ENCODE measurements at places on chromosomes 11 and 22.

DNA sequence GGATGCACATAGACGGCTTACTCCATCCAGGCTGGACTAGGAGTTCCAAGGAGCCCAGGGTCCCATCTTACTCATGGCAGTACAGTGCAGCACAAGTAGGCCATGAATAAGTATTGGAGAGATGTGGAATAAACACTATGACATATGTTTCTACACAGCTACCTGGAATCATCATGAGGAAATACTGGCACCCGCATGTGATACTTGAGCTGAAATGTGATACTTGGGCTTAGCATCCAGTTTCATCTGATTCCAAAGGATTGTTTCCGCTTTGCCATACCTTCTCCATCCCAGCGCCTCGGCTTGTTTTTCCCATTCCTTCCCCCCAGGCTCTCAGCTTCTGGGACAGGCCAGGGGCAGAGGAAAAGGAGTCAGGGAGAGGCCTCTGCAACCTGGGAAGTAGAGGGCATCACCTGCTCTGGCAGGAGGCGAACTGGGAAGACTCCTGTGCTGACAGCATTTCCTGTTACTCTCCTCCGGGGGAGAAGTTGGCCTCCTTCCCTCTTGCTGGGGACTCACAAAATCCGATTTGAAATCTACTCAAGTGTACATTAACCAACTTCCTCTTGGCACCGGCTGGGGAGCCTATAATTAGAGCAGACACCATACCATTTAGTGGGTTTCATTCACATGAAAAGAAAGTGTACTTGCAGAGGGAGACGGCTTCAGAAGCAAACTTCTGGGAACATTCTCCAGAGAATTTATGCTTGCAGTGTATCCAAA, 187.8 kb downstream of the MIAT start:
- no peak for DNase-seq

- no peak for DNase-seq
These were observed 198.5 kb upstream of the SORL1-AS1 start for GRCh38 chr11:121651257-121651605.

DNA sequence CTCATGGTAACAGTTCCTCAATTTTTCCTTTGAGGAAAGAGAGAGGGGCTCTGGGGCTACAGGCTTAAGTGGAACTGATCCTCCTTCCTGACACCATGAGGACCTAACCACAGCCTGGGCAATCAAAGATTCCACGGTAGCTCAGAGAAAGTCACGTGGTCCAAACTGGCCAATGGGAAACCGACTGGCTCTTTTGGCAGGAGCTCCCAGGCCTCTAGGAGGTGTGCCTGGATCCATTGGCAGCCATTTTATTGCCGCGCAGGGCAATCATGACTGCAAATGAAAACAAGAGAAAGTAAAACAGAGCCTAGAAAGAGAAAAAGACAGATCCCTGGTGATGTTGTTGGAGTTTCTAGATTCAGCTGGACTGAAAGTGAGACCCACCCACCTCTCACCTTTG, 27.3 kb upstream of the ASPHD2 start:
- no peak for DNase-seq

- DNase-seq = no peak
These were observed 38.6 kb downstream of the KCNQ1 start for GRCh38 chr11:2483426-2483825.

DNA sequence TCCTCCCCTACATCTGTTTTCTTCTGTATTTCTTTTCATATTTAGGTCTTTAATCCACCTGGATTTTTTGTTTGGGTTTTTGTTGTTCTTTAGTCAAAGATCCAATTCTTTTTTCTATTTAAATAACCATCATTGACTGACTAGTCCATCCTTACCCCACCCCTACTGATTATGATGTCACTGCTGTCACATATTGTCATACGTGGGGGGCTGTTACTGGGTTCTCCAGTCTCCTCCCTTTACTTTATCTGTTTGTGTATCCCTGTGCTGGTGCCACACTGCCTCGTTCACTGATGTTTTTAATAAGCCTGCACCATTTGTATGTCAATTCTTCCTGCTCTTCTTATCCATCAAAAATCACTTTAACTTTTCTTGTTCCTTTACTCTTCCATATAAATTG, 6.9 kb upstream of the DCPS start:
- DNase-seq = no peak

GRCh38 chr11:124172101-124172500, 11.0 kb upstream of the OR10D3 start:
- no peak for DNase-seq

DNA sequence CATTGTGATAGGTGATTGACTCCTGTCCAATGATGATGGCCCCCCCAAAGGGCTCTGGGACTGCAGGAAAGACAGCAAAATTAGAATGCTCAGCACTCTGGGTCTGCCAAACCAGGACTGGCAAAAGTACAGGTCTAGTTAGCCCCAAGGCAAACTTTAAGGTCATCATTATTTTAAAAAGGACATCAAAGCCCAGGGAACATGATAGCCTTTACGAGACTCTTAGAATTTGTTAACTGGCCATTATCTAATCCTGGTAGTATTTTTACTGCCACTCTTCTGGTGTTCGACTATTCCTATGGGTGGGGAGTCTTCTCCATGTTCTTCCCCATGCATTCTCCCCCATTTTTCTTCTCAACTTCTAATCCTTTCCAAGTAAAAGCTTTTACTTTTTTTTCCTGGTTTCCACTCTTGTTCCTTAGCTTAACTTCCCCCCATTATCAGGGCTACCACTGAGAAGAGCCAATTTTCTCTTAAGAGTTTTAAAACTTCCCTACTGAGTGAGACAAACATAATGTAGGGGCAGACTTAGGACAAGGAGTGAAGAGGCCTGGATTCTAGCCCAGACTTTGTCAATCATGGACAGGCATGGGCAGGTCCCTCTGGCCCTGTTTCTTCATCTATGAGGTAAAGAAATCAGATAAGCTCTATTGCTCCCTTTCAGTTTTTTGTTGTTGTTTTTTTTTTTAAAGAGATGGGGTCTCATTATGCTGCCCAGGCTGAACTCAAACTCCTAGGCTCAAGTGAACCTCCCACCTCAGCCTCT, 7.1 kb downstream of the DDB1 start:
- no peak for DNase-seq

DNA sequence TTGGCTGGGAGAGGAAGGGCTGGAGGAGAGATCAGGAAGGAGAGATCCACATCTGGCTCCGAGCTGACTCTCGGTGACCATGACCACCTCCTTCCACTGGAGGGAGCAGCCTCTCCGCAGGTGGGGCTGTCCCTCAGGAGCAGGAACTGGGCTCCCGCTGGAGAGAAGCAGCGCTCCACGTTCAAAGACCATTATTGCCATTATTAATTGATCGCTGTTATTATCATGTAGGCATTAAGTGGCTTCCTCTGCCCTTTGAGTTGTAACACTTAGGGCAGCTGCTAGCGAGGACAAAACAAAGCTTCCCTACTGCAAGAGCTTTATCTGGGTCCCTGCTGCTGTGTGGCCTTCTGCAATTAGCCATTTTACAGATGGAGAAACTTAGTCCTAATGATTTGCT, 251.9 kb downstream of the ST3GAL4 start:
- no peak for DNase-seq

GRCh38 chr11:19628018-19628417, 84.6 kb upstream of the NAV2 start:
- no peak for DNase-seq

DNA sequence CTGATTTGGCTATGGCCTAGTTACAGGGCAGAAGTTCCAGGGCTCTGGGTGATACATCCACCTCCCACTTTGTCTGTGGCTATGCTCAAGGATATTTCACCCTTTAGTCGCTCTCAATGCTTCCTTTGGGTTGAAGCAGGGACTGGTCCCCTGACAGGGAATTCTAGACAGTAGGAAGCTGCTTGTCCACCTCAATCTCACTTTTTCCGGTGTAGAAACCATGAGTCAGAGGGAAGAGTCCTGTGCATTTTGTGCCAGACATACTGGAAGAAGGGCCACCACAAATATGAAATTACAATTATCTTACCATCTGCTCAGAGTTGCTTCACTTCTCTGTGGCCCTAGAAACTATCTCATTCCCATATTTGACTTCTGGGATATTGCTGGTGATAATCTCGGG, 413.7 kb upstream of the FAT3 start:
- DNase-seq = no peak

- DNase-seq = no peak
These were observed 2.1 kb upstream of the MS4A6A start for GRCh38 chr11:60184824-60185511.

GRCh38 chr11:57605028-57605420, 7.5 kb downstream of the SERPING1 start:
- DNase-seq = no peak

DNA sequence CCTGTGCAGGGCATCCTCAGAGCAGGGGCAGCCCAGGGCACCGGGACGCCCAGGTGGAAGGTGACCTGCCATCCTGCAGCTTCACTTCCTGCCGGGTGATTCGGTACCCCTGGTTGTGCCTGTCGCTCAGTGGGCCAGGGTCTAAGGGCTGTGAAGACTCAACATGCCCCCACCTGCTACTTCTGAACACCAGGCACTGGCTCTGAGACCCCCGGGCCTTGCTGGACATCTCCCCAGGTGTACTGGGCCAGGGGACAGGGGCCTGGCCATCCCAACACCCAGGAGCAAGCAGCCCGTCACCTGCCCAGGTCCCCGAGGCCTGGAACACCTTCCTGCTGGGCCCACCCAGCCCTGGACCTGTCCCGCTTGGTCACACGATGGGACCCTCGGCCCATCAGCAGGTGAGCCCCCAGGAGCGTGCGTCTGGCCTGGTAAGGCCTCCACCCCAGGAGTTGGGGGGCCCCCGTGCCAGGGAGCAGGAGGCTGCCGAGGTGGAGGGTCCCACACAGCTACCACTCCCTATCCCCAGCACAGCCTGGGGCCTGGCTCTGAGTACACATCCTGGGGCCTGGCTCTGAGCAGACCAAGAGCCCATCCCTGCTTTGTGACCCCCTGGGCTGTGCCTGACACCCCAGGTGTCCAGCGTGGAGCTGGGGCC, 3.9 kb upstream of the MUC5B start:
- no peak for DNase-seq

DNA sequence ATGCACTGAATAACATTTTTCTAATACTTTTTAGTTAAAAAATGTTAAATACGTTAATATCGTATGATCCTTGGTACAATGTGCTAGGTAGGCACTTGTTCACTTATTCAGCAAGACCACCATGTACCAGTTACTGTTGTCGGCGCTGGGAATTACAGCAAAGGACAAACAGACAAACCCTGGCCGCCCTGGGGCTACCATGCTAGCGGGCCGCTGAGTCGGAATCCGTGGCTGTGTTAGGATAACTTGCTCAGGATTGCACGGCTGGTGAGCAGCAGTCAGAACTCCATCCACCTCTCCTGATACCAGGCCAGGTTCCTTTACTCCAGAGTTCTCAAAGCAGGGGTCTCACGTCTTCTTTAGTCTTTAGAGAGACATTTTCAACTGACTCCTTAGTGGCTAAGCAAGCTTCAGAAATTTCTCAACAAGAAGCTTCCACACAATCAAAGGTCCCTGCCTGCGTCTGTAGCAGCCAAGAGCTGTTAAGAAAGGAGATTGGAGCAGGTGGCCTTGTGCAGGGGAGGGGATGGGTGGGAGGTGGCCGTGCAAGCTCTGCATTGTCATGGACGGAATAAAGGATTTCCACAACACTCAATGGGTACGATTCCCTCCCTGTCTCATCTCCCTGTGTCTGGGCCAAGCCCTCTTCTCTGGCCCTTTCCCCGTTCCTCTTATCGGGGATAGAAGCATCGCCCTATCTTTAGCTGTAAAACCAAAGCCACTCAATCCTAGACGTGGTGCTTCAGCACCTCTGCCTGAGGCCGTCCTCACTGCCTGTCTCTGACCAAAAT, 39.8 kb upstream of the NNMT start:
- no peak for DNase-seq

- DNase-seq = no peak
These were observed 804.2 kb downstream of the NTM start for GRCh38 chr11:132174362-132175255.

- DNase-seq = no peak
These were observed 554.0 kb upstream of the ARHGAP42 start for GRCh38 chr11:100133114-100133513.

DNA sequence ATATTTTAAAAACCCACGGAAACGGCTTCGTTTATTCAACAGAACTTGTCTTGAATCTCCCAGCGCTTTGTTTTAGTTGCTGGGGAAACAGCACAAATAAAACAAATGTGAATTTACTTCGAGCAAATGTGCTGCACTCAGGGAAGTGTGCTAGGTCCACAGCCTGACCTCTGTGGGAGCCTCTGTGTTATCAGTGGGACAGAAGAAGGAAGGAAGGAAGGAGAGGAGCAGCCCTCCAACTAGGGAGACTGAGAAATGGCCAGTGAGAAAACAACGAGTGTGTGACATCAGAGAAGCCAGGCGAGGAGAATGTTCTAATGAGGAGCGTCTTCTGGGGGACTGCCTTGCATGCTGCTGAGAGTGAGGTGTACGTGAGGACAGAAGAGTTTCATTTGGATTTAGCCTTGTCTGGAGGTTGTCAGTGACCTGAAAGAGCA, 42.7 kb downstream of the PPP6R3 start:
- no peak for DNase-seq

DNA sequence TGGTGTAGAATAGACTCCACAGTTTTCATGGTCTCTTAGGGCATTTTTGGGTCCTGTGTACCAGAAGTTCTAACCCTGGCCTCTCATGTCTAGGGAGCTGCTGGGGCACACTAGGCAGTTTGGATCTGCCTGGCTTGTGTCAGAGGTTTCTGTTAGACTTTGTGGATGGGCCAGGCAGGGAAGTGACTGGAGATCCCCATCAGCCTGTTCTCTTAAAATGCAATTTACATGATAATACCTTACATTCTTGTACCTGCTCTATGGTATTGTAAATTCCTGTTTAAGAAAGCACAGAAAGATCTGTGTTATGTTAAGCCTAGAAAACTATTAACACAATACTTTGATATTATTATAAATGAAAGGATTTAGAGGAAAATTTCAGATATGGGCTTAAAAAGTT, 104.0 kb downstream of the ARHGAP42 start:
- DNase-seq = no peak

DNA sequence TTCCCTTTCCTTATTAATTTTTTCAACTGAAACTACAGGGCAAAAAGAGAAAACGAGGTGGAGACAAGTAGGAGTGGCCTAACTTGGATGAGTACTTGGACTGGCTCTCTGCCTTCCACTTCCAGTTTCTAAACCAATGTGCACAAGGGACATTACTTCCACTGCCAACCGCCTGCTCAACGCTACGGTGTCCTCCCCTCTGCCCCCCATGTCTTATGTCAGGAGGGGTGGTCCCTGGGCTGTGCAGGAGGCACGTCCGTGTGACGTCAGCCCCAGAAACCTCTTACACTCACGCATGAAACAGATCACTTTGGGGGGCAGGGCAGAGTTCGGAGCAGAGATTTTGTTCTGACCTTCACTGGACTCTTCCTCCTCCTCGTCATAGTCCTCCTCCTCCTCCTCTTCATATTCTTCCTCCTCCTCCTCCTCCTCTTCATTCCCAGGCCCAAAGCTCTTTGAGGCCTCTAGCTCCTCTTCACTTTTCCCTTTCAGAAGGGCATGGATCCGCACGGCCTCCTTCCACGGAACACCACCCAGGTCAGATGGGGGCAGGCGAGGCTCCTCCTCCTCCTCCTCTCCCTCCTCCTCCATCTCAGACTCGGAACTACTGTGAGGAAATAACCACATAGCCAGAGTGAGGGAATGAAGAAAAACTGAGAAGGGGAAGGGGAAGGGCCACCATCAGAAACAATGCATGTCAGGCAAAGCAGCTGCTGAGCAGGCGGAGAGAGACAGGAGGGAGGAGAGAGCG, 57.4 kb upstream of the BID start:
- DNase-seq = no peak

GRCh38 chr22:27531782-27532530, 269.6 kb downstream of the MN1 start:
- DNase-seq = no peak
